ENCODE measurements at places on chromosomes 2 and 18.

DNA sequence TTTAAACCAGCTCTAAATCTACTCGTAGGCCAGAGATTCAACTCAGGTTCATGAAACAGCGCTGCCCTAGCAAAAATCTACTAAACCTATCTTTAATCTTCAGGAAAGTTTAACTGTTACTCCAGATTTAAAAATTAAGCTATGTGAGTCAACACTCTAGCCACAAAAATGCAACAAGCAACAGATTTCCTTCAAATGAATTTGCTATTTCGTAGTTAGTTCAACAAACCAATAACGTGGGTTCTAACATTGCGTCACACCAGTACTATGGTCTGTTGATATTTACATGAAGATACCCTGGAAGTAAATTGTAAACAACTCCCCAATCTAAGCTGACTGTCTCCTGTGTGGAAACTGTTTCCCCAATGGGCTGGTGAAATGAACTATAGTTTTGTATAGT, 71.2 kb downstream of the FIGN start:
- DNase-seq = no peak

- DNase-seq = peak; percentile 39
These were observed at the start of gene ABHD1 for GRCh38 chr2:27123302-27124150. ABHD1 (plus strand) TSS chr2:27123815; CDS start chr2:27123949, 134 bp downstream.

DNA sequence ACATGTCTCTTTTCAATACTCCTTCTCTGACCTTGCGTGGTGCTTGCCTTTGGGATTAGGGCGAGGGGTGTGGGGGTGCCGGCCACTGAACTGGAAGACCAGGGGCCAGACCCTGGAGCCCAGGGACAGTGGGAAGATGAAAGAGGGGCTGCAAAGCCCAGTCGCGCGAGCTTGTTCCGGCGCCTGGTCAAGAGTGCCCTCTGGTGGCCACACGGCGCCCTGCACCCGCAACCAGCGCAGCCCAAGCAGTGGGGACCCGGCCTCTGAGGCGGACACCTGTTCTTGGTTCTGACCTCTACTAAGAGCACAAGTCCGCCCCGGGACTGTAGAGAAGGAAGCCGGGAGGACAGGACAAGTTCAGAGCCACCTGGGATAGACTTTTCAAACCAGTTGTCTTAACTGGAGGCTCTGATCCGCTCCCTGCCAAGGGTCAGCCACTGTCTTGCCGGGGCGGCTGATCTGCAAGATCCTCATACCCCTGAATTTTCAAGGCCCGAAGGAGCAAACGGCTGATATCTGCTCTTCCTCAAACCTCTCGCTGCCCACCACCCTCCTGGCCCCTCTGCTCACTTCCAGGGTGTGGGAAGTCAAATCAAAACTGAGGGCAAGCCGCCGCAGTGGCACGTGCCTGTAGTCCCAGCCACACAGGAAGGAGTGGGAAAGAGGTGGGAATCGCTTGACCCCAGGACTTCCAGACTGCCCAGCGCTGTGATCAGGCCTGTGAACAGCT, 14.9 kb upstream of the MSH6 start:
- peak; percentile 29 for DNase-seq

- no peak for DNase-seq
These were observed 124.1 kb upstream of the NOSTRIN start for GRCh38 chr2:168678153-168678853.

- peak; percentile 34 for DNase-seq
These were observed 35.7 kb downstream of the STEAP3 start for GRCh38 chr2:119259296-119259860.

DNA sequence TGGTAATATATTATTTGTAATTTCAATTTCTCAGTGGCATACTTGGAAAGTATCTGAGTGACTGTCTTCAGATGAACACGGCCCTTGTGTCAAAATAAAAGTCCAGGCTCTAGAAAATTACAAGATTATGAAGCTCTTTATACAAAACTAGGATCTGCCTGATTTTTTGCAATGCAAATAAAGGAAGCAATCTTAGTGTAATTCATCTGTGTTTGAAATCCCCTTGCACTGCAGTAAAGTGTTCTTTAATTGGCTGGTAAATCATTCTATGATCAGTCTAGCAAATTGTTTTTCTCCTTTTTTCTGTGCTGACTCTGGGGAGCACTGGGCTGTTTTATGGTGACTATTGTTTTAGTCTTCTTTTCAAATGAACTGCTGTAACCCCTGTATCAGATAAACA, 1039.0 kb downstream of the SOCS6 start:
- no peak for DNase-seq

DNA sequence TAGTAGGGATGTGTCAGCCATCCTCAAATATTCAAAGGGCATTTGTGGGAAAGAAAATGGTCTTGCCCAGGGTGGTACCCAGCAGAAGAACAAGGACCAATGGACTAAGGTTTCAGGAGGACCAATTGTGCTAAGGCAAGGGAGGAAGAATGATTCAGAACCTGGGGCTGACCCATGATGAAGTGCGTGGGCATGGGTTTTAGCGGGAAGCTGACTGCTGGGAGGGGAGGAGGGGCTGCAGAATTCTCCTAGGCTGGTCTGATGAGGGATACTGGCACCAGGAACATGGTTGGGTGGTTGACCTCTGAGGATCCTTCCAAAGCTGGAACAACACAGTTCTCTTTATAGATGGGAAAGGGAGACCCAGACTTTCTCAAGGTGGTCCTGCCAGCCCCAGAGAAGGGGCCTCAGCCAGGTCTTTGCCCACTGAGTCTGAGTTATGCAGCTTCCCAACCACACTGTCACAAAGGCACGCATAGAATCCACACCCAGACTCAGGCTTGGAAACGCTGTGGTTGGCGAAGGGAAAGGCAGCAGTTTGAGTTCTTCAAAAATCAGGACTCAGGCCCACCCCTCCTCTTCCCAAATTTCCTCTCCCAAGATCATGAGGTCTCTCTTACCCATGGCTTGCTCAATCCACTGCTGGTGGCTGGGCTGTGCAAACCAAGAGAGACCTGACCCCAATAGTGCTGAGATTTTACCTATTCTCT, 37.3 kb downstream of the MARCO start:
- DNase-seq = no peak

- DNase-seq = no peak
These were observed 259.6 kb upstream of the UBE2E3 start for GRCh38 chr2:180720829-180721228.
